CD4-positive, alpha-beta memory T cell (primary cell): ENCODE measurements at places on chromosomes 2 and 18. TPM values are rescaled to one million over a fixed set of nuclear protein-coding genes. Genes with fewer than 3 reads are reported as not detected.

DNA sequence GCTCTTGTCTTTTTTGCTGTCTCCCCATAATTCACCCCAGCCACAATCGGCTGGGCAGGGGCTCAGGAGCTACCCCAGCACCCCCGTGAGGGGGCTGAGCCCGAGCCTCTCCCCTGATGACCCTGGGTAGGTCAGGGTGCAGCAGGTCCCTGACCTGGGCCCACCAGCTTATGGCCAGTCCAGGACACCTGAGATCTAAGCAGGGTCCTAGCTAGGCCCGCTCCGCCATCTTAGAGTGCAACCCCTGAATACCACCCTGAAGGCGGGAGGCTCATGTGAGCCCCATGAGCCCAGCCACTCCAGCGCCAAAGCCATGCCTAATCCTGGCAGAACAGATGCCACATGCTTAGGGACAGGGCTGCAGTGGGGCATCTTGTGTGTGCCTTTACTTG is 16.2 kb downstream of the STK25 start:
- DNase-seq, result no peak

The DOK6 gene
- 0.15 TPM for polyA plus RNA-seq

The DCDC2C gene
- polyA plus RNA-seq, result not detected

DNA sequence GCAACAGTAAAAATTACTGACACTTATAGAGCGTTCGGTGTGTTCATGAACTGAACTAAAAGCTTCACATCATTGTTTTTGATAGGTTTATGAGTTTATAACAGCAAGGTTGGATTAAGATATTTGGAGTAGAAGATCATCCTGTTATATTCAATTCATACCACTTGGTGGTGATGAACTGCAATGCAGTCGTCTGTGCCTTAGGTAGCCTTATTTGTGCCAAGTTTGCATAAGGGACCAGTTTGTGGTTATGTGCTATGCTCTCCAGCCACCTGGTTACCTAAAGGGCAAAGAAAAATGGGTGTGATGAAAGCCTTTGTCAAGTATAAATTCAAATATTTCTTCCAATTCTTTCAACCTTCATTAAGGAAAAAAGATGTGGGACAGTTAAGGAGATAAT is 150.9 kb upstream of the KCNH7 start:
- DNase-seq, result no peak

DNA sequence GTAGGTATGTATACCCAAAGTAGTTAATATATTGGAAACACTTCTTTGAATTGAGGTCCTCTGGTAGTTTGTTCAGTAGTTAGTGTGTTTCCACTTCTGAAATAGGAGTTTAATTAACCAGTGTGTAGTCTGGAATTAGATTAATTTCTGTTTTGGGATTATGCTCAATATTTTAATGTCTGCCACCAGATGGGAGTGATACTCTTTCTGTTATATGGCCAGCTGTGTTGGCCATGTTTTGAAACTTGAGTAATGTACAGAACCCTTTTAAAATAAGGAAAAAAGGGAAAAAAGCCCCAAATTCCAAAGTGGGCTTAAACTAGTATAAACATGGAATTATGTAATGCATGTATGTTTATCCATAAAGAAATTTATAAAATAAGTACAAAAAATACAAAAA is 147.7 kb downstream of the CTNNA2 start:
- no peak for DNase-seq

The CDH2 gene
- polyA plus RNA-seq, result not detected

- no peak for DNase-seq
Observed at GRCh38 chr2:216989340-216990129, 129.7 kb upstream of the TNP1 start.

- no peak for DNase-seq
Observed at GRCh38 chr2:179518830-179519229, 254.2 kb upstream of the SESTD1 start.

- no peak for DNase-seq
Observed at GRCh38 chr2:129667577-129667976, 311.9 kb upstream of the RAB6C start.

The LOXHD1 gene
- not detected for polyA plus RNA-seq

- no peak for DNase-seq
Observed at GRCh38 chr2:117770730-117771129, 43.8 kb upstream of the DDX18 start.

DNA sequence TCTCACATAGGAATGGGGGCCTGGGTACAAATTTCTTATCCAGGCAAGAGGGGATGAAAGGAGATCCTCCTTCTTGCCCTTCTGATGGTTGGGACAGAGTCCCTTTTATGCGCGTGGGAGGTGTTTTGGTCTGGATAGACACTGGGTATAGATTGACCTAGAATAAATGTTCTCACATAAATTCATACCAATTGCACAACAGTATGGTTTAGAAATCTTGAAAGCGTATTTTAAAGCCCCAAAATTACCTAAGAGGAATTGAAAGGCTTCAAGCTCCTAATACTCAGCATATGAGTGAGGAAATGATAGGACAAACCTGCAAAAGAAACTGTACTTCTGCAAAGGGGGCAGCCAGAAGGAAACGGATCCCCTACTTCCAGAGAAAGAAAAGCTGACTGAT is 2.6 kb upstream of the BCL2 start:
- DNase-seq, result no peak

- DNase-seq, result no peak
Observed at GRCh38 chr2:73013936-73014335, 57.6 kb downstream of the SFXN5 start.

The CLHC1 gene
- polyA plus RNA-seq, result 1.0 TPM

The NPAS2 gene
- not detected for polyA plus RNA-seq

DNA sequence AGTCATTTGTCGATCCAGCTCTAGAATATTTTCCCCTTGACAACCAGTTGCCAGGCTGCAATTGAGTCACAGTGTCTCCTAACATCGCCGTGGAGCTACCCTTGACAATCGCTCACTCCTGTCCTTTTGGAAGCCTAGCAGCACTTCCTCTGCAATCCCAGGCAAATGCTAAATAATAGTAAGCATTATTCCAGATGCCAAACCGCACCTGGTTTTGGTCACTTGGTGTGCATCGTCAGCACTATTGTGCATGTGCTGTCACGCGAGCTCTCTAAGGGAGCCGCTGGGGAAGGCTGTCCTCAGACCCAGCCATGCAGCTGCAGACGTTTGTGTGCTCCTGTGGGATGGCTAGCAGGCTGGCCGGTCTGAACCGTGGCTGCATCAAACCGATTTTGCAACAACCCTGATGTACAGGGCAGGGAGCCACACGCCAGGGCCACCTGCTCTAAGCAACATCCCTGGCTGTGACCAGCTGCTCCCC is 549.5 kb upstream of the ID2 start:
- DNase-seq, result no peak

- no peak for DNase-seq
Observed at GRCh38 chr2:232741294-232741693, 35.1 kb downstream of the KCNJ13 start.

GRCh38 chr18:22844190-22844589 is 88.9 kb upstream of the RBBP8 start:
- DNase-seq, result no peak

The PFN4 gene
- not detected for polyA plus RNA-seq

- no peak for DNase-seq
Observed at GRCh38 chr2:239606741-239607516, 206.1 kb upstream of the HDAC4 start.

DNA sequence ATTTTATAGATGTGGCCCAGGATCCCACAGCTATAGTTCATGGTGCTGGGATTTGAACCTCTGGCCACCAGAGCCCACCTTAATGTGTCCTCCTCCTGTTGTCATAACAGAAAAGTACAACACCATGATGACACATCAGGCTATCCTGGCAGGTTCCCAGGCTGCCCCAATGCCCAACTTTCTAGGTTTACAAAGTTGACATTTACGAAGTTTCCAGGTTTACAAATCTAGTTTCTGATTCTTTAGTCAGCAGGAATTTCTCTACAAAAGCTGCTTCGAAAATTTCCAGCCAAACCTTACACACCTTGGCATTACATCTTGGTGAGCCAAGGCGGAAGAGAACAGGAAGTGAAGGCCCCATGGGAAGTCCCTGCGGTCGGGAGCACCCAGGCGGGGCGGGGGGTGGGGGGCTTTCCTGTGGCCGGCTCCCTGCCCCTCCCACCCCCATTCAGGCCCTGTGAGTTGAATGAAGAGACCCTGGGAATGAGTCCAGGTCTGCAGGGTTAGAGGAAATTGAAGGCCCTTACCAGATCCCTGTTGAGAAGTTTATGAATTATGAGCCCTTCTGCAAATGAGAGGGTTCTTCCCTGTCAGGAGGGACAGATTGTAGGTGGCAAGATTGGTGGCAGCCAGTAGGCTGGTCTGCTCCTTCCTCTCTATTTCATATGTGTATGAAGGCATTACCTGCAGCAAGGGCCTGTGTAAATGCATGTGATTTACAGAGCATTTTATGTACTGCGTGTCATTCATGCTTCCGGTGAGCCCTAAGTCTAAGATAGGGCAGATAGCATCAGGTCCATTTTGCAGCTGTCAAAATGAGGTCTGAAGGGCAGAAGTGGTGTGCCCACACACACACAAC is 11.1 kb upstream of the IL1RN start:
- no peak for DNase-seq

DNA sequence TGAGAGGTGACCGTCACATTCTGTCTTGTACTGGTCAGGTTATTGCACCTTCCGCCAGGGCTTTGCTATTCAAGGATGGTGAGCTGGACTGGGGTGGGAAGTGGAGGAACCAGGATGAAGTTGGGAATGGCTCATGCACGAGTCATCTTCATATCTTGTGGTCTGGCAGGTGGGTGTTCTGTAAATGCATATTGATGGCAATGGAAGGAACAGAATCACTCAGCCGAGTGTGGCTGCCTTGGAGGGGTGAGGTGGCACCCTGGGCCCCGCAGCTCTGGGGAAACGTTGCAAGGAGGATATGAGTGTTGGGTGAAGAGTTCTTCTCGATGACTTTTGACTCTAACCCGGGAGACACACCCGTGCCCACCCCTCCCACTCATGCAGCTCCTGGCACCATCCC is 1.2 kb downstream of the NEU2 start:
- DNase-seq, result no peak

DNA sequence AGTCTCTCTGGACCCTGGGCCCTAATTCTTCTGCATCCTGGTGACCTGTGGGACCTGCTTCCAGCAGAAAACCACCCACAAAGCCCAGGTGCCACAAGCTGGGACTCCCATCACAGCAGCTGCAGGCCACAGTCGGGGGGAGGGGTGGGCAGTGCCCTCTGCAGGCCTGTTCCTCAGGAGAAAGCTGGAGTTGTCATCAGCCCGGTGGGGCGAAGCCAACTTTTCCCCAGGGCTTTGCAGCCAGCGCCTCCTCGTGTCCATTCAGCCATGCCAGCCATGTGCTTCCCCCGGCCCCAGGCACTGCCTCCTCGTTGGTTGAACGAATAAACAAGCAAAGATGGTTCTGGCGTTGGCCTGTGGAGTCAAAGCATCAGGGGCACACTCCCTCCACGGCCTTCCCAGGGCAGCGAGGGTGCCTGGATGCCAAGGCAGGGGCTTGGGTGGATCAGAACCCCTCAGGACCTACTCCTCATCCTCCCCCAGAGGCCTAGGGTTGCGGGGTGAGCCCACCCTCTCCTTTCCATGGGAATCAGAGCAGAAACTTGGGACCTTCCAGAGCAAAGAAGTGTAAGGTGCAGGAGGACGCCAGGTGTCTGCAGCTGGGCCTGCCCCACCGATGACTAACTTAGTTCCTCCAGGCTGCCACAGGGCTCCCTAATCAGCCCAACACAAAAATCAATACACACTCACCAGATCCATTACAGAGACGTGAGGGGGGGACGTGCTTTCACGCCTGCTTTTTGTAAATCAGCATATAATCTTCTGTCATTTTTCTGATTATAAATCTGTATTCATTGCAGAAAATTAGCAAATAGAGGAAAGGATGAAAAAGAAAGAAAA is 75.7 kb upstream of the RAB6C start:
- no peak for DNase-seq

- DNase-seq, result no peak
Observed at GRCh38 chr2:233789554-233789953, 11.4 kb downstream of the MROH2A start.

GRCh38 chr18:36814994-36815393 is 13.8 kb downstream of the TPGS2 start:
- DNase-seq, result no peak

The WIPF1 gene
- 169 TPM for polyA plus RNA-seq

- no peak for DNase-seq
Observed at GRCh38 chr2:33051586-33052360, 105.0 kb downstream of the LTBP1 start.

- DNase-seq, result no peak
Observed at GRCh38 chr2:239926587-239927232, 98.4 kb downstream of the NDUFA10 start.

GRCh38 chr2:240831594-240832204 is 11.7 kb upstream of the KIF1A start:
- DNase-seq, result no peak

The MSTN gene
- polyA plus RNA-seq, result not detected

GRCh38 chr2:179096090-179096489 is 46.2 kb upstream of the CCDC141 start:
- peak; percentile 11 for DNase-seq

The UBE2F gene
- polyA plus RNA-seq, result 116 TPM

The C1GALT1C1L gene
- polyA plus RNA-seq, result not detected

- no peak for DNase-seq
Observed at GRCh38 chr2:232568161-232568560, 17.7 kb downstream of the EIF4E2 start.

GRCh38 chr2:72893594-72894319 is 6.5 kb downstream of the SPR start:
- DNase-seq, result peak; percentile 16

GRCh38 chr2:224638301-224638823 is 53.2 kb upstream of the CUL3 start:
- peak; percentile 25 for DNase-seq

The CABYR gene
- 0.36 TPM for polyA plus RNA-seq

GRCh38 chr2:163011000-163011399 is 172.4 kb upstream of the KCNH7 start:
- no peak for DNase-seq

The ALKAL2 gene
- not detected for polyA plus RNA-seq

The ERICH2 gene
- 0.58 TPM for polyA plus RNA-seq

The BOK gene
- polyA plus RNA-seq, result not detected

- DNase-seq, result no peak
Observed at GRCh38 chr18:49446481-49446880, 14.0 kb downstream of the DYM start.
